ENCODE measurements at places on chromosomes 1 and 21.

DNA sequence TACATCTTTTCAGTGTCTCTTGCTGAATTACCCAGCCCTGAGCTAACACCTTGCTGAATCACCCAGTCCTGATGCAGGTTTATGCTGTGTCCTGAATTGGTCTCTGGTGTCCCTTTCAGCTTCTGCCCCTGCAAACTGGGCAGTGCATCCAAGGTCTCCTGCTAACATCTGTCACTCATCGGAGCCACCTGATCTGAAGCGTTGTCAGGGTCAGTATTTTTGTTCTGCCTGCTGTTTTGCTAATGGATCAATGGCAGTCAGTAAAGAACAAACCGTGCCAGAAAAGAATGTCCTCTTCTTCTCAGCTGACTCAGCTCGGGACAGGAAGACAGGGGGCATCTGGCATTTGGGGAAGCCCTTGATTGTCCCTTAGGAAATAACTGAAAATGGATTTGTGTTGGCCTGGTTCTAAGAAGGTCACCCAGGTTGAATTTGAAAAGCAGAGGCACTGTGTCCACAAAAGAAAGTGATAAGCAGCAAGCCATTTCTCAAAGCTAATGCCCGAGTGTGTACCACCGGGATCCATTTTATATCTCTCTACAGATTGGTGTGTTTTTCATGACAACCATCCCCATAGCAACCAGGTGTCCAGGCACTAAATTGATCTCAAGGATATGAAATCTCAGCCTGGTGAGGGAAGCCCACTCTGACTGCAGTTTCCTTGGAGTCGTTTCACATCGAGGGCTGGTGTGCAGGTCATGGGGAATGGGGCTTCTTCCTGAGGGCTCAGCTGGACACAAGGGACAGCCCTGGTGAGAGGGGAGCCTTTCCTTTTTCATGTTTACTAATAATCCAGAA, 109.7 kb upstream of the IRF2BP2 start:
- DNase-seq: no peak

DNA sequence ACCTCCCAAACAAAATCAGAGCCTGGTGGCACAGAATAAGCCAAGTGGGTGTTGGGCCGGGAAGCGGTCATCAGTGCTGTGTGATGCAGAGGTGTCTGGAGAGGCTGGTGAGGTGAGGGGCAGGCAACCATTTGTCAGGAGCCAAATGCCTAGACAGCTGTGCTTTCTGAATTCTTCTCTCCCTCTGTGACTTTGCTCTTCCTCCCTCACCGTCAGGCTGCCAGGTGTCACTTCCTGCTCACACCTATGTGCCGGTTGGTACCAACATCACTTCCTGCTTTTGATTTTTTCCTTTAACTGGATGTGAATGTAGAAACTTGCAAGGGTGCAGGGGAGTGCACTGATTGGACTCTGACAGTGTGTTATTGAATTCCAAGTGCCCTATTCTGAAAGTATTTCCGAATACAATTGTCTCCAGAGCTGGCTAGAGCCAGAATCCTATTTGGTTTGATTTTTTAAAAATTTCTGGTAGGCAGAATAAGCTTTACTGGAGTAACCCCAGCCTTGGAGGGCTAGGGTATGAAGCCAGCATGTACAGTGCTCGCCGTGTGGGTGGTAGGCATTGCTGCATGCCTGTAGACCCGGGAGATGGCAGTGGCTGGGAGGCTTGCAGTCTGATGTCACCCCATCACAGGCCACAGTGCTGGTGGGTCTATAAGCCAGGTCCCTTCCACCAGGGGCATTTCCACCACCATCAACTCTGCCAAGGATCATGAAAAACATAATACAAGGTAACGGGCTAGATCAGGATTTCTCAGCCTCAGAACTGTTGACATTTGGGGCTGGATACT, 210.9 kb downstream of the KAZN start:
- no peak for DNase-seq

DNA sequence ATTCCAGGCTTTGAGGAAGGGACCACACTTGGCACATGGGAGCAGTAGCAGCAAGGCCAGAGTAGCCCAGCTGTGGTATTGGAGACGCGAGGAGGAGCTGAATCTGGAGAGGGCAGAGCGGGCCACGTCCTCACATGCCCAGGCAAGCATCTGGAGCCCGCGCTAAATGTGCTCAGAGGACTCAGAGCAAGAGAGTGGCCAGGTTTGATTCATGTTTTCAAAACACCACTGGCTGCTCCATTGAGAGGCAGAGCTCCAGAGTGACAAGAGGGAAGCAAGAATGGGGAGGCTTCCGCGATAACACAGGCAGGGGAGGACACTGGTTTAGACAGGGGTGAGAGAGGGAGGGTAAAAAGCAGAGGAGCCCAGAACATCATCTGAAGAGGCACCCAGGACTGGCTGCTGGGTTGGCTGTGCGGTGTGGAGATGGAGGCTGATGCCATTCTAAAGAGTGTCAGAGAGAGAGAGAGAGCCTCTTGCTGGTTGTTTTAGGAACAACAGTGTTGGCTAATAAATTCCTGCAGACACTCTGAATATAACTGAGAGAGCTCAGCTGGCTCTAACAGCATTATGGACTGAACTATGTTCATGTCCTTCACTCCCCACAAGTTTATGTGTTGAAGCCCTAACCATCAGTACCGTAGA, 32.3 kb downstream of the RCAN1 start:
- DNase-seq: peak; percentile 75

DNA sequence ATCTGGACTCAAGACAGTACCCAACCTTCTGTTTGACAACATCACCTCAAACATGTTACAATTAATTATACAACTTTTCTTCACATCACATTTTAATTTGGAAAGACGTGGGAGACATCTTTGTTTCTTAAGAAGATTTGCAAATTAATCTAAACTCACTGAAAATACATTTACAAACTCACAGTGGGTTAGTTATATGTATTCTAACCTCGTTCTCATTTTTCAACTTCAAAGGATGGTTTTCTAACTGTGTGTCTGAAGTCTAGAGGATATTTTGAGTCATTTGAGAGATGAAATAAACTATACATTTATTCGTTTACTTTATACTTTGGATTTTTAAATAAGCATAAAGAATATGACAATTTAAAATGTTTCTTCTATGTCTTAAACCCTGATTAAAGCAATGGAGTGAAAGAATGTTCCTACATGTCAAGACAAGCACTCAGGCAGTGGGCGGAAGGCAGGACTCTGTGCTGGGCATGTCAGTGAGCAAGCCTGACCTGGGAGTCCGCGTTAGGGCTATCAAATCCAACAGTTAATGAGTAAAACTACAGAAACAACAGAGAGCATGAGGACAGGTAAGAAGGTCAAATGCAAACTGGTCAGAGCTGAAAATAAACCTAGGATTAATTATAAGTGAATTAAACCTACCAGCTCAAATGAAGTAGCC, 76.5 kb upstream of the CTTNBP2NL start:
- no peak for DNase-seq

- no peak for DNase-seq
Measured at GRCh38 chr21:44375761-44376241, 22.4 kb downstream of the TRPM2 start.

DNA sequence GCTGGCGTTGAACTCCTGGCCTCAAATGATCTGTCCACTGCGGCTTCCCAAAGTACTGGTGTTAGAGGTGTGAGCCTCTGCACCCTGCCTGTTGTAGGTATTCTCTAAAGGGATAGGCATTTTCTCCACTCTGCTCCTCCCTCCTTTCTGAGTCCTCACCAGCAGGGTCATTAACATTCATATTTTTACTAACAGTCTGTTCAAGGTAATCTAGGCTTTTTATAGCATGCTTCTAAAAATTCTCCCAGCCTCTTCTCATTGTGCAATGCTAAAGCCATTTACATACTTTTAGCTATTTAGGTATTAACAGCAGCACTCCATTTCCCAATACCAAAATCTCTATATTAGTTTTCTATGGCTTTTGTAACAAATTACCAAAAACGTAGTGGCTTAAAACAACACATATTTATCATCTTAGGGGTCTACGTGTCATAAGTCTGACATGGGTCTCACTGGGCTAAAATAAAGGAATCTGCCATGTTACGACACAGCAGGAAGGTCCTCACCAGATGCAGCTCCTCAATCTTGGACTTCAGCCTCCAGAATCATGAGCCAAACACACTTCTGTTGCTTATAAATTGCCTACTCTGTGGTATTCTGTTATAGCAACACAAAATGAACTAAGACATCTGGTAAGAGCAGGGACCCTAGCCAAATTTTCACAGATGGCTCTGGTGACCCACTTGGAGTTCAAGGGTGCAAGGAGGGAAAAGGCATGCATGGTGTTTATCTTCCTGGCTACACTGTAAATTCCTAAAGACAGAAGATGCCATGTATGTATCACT, 2.9 kb upstream of the SLC2A7 start:
- peak; percentile 6 for DNase-seq

DNA sequence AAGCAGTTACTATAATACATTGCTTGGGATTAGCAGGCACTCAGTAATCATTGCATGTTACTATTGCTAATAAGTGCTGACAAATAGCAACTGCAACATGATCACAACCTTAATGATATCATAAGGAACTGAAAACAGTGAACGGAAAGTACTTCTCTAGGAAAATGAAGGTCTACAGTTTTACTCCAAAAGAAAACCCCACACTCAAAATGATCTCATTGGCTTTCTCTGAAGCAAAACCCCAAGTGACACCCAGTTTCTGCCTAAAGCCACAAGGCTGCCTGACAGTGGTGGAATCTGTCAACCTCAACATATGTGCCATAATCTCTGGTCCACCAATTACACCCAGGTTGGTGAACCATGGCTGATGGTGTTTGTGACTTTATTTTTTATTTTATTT, 137.6 kb downstream of the PTGER3 start:
- DNase-seq: no peak

DNA sequence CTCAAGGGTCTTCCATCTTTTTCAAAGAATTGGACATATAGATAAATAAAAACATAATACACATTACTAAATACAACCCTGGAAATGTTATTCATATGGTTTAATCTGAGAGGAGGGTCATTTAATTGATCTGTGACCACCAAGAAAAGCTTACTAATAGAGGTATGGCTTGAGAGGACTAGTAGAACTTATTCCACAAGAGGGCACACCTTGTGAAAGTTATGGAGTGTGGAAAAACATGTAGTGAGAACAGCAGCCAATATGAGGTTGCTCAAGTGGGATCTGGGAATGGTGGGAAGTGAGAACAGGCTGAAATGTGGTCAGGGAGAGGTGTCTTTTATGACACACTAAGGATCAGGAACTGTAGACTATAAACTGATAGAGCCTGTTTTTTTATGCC, 973.5 kb upstream of the B3GALT2 start:
- DNase-seq: peak; percentile 18

GRCh38 chr1:110606657-110607535, 738 bp upstream of the KCNA2 start:
- DNase-seq: no peak
